Stimulated activated CD4-positive, alpha-beta T cell treated with anti-CD3 and anti-CD28 coated beads, Interleukin-2, amount 100 ng/mL, for 48 hours (primary cell): ENCODE measurements at places on chromosomes 16 and 17.

DNA sequence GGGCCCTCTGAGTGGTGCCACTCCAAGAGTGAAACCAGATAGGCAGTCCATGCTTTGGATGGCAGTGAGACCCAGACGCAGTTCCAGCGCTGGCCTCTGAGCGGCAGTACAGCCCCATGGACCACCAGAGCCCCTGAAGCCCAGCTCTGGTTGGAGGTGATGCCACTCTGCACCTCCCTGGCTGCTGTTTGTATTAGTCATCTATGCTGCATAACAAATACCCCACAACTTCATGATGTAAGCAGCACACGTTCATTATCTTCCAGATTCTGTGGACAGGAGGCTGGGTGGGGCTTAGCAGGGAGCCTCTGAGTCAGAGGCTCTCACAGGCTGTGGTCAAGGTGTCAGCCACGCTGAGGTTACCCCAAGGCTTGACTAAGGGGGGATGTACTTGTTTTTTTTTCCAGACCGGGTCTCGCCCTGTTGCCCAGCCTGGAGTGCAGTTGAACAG, 5.1 kb upstream of the NME4 start:
- DNase-seq = peak; percentile 78

DNA sequence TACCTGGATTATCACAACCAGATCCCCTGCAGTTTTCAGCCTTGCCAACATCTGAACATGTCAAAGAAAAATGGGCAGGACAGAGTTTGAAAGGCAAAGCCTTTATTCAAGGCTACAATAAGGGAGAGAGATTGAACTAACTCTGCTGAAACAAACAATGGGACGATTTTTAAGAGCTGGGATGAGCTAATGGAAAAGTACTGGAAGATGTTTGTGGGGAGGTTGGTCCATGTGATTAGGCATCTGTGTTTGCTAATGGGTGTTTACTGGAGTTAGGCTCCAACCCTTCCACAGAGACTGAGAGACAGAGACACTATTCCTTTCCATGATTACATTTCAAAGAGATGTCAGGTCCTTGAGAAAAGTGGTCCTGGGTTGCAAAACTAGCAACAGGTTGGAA, 35.0 kb upstream of the HSBP1 start:
- DNase-seq = no peak

GRCh38 chr17:6040504-6040903, 29.7 kb upstream of the WSCD1 start:
- DNase-seq = no peak

GRCh38 chr17:81543339-81543675, 8.8 kb downstream of the FAAP100 start:
- no peak for DNase-seq

DNA sequence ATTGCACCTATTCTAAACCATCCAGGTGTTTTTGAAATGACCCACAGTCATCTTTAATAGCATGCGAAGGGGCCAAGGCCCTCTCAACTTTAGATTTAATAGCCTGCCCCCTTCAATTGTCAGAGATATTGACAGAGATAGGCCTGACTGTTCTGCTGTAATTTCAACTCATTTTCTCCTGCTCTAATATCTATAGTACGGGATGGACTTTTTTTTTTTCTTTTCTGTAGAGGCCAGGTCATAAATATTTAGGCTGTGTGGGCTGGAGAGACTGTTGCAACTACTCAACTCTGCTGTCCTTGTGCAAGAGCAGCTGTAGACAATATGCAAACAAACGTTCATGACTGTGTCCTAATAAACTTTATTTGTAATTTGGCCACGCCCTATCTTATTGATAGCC, 24.7 kb upstream of the KRT20 start:
- DNase-seq = no peak

GRCh38 chr17:67649891-67650290, 67.8 kb upstream of the NOL11 start:
- no peak for DNase-seq

- DNase-seq = no peak
Observed at GRCh38 chr16:10362077-10362863, 23.6 kb upstream of the ATF7IP2 start.

DNA sequence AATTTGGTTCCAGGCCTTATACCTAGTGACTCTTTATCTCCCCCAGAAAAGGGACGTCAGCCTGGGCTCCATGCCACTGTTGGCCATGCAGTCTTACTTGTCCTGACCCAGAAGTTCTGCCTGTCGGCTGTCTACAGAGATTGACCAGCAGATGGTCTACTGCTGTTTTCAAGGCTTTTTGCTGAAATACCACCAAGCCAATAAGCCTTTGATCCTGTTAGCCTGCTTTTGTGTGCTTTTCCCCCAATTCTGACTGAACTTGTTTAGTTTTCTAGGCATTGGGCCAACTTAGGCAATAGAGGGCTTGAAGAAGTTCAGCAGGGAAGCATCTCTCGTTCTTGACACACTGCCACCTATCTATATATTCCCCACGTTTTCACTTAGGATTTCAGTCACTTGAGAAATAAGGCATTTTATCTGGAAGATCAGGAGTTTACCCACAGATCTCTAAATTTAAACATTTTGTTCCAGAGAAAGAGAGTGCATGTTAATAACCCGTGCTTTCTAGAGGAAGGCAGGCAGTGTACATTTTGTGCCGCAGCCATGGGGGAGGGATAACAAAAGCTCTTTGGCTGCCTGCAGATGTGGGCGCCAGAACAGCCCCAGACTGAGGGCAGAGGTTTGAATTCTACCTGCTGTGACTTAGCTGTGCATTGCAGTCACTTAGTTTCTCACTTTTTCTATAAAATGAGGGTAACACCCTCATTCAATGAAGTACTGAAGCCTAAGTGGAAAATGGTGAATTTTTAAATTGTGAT, 12.3 kb upstream of the CARMIL2 start:
- DNase-seq = no peak

- DNase-seq = no peak
Observed at GRCh38 chr16:10982465-10983150, 38.2 kb downstream of the CLEC16A start.

- DNase-seq = no peak
Observed at GRCh38 chr17:34370997-34371395, 8.0 kb upstream of the CCL1 start.

- DNase-seq = no peak
Observed at GRCh38 chr16:8953064-8953463, 10.6 kb downstream of the USP7 start.

GRCh38 chr16:86351041-86351784, 159.1 kb upstream of the FOXF1 start:
- DNase-seq = no peak

DNA sequence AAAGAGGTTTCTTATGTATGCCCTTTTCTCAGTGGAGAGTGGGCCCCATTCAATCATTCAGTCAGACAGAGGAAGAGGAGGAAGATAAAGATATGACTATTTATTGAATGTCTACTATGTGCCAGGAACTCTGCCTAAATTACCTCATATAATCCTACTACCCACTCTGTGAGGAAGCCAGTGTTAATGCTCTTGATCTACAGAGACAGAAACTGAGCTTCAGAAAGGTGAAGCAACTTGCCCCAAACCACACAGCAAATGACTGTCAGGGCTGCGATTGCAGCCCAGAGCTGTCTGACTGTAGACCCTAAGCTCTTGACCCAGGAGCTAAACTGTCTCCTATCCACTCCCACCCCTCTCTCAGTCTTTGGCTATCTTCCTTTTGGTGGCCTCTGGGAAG, 8.4 kb downstream of the SRCIN1 start:
- no peak for DNase-seq

- DNase-seq = peak; percentile 41
Observed at GRCh38 chr17:17613708-17614114, 22.2 kb upstream of the PEMT start.

- DNase-seq = no peak
Observed at GRCh38 chr16:4496305-4496704, 20.1 kb downstream of the HMOX2 start.

DNA sequence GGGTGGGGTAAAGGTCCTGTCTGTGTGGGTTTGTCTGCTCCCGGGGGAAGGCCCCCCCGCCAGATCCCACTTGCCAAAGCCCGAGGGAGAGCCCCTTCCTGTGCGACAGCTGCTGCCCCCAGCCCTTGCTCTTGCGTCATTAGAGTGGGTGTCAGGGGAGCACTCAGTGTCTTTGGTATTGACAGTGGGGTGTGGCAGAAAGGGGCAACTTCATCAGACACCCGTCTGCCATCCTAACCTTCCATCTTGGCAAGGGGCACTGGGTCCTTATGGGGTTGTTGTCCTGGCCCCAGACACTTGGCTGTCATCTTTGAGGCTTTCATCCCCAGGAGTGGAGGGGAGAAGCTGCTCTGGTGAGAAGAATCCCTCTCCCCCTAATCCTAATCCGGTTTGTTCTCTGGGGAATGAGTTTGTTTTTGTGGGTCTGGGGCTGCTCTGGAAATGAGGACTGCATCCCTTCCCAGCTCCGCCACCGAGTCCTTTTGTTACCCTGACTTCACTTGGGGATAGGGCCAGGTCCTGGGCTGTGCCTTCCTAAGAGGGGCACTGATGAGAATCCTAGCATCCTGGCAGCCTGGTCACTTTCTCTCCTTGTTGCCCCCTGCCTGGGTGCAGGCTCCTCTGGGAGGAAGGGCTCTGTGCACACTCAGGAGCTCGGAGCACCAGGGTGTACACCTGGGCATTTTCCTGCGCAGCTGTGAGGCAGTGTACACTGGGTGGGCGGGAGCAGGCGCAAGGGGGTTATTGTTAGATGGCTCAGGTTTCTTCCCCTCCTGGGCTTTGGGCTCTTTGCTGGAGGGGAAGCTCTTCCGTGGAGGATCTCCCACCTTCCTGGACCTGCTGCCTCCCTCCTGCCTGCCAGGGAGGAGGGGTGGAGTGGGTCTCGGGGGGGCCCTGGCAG, 21.1 kb downstream of the GJD3 start:
- no peak for DNase-seq

GRCh38 chr16:89815639-89816348, 653 bp downstream of the FANCA start:
- no peak for DNase-seq

GRCh38 chr17:57160624-57161023, 75.6 kb downstream of the AKAP1 start:
- DNase-seq = no peak

- DNase-seq = no peak
Observed at GRCh38 chr17:51398687-51399086, 138.3 kb downstream of the UTP18 start.

DNA sequence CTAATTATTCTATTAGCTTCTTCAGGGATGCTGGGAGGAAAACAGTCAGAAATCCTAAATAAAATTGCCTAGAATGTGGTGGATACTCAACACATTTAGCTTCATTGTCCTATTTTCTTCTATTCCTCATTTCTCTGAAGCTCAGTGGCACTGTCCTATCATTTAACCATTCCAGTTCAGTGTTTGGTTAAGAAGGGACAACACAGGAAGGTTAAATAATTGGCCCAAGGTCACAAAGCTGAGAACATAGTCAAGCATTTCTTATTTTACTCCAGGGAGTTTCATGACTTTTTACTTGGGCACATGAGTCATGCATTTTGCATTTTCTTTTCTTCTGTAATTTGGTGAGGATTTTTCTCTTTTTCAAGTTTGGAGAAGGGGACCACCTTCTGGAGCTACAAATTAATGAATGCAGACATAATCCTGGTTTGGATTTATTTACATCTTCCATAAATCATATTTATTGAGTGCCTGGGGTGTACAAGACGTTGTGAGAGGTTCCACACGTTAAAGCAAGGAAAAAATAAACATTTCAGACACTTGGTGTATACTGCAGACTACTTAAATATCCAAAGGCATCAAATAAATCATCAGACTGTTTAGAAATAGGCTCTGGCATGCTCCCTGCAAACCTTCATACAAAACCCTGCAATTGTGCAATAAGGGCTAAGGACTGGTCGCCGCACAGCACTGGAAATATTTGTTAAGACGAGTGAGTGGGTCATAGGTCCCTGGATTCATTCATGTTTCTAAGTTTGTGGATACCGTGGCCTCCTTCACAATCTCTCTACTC, 263.9 kb downstream of the MAF start:
- no peak for DNase-seq

- DNase-seq = peak; percentile 74
Observed at GRCh38 chr17:81552244-81553017, at the start of gene FAAP100. Gene FAAP100, minus strand, starts transcription at chr17:81552353. Its CDS starts 23 bp downstream, at chr17:81552330.

DNA sequence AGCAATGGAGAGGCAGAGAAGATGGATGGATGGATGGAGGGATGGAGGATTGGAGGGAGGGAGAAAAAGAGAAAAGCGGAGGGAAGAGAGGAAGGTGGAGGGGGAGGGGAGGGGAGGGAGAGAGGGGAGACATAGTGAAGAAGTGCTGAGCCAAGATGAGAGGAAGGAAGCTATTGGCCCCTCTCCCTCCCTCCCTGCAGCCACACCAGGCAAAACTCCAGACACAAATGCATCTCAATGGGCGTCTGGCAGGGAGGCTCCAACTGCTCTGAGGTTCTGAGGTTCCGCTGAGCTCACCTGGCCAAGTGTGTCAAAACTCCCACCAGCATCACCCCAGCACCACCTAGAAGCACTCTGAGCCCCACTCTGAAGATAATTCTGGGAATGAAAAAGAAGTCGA, 26.9 kb upstream of the PHB1 start:
- no peak for DNase-seq

GRCh38 chr16:18966791-18967190, 16.9 kb upstream of the TMC7 start:
- DNase-seq = no peak

DNA sequence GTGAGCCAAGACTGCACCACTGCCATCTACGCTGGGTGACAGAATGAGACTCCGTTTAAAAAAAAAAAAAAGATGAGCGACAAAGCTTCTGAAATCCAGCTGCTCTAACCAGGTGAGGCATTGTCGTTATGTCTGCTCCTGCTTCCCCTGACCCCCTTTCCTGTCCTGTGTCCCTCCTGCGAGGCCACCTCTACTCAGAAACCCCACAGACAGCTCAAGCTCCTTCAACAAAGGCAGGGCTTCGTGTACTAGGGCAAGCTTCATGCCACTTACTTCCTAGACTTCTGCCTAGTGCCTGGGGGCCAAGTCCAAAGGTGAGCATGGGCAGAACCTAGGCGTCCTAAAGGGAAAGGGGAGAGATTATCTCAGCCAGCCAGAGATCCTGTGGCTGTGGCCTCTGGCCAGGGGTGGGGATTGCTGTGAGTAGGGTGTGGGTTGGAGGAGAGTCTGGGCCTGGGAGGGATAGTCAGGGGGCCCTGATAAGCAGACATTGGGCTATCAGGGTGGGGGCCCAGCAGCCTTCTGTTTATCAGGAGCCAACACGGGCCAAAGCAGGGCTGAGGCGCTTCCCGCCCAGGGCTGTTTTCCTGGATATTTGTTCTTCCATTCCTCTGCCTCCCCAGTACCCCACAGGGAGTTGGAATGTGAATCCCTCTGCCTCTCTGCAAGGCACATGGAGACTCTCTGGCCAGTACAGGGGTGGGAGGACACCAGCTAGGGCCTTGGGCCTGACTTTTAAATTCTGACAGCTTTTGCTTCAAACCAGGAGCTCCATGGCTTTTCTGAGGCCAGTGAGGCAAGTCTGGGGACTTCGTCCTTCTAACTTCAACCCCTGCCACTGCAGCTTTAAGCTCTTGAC, 10.4 kb downstream of the ERAL1 start:
- no peak for DNase-seq

DNA sequence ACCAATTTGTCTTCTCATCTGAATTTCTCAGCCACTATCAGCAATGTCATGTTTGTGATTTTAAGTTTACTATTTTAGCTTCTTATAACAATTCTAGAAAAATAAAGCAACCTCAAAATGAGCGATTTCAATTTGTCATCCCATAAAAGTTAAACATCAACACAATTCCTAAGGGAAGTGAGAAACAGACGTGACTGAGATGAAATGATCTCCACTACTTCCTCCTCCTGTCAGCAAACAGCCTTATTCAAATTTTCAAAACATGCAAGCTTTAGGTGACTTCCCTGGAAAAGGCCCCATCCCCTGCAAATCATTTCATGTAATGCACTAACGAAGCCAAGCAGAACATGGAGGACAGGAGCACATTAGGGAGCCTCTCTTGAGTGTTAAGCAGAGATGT, 64.9 kb downstream of the ZNF652 start:
- DNase-seq = no peak
